Gastrocnemius medialis (tissue), 4 donors: ENCODE measurements at places on chromosomes 6 and 20. TPM values are rescaled to one million over a fixed set of nuclear protein-coding genes. Genes with fewer than 3 reads are reported as not detected.
A peak's percentile ranks its signal among the peaks of the same experiment; 100 is the strongest.

- DNase-seq: no peak
- peaks cover 51% of the 10 kb centered on the region for H3K4me1 ChIP-seq
- no peak overlapping the region for H3K4me3 ChIP-seq
- H3K27ac ChIP-seq: peak overlapping the region; percentile 96
- H3K36me3 ChIP-seq: no peaks in the 10 kb centered on the region
Observed at GRCh38 chr6:34275128-34275804, 26.5 kb upstream of the SMIM29 start.

DNA sequence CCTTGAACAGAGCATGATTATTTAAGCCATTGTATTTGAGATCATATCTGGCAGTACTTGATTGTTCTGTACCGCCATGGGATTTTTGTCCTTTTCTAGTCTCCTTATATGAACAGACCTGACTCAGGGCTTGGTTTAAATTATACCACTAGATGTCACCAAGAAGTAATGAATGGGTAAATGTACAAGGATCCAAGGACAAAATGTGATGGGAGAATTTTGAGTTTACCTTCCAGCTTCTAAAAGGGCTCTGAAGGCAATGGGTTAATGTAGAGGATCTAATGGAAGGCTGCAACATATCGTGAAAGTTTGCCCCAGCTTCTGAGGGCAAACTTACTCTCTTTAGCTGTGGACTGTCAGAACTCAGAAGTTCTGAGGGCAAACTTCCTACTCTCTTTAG, 12.0 kb downstream of the RNF8 start:
- no peak overlapping the region for H3K27ac ChIP-seq
- H3K4me1 ChIP-seq: peaks cover 15% of the 10 kb centered on the region

GRCh38 chr6:52493669-52494068, 73.5 kb downstream of the EFHC1 start:
- DNase-seq: no peak
- H3K4me1 ChIP-seq: peaks cover 11% of the 10 kb centered on the region
- no peaks in the 10 kb centered on the region for H3K27me3 ChIP-seq
- no peak overlapping the region for H3K27ac ChIP-seq
- H3K4me3 ChIP-seq: no peak overlapping the region

- peak overlapping the region; percentile 95 for H3K4me3 ChIP-seq
- no peaks in the 10 kb centered on the region for H3K27me3 ChIP-seq
- H3K27ac ChIP-seq: peak overlapping the region; percentile 94
- DNase-seq: no peak
- H3K4me1 ChIP-seq: peaks cover 56% of the 10 kb centered on the region
Observed at GRCh38 chr6:53062169-53062539, 3.0 kb upstream of the FBXO9 start.

CAGE1 gene
- not detected for total RNA-seq
